ENCODE measurements at places on chromosomes 16 and 17.

GRCh38 chr17:5699814-5700213 is 115.5 kb upstream of the NLRP1 start:
- H3K27me3 ChIP-seq, result no peaks in the 10 kb centered on the region
- peak overlapping the region; percentile 34 for H3K27ac ChIP-seq
- DNase-seq, result peak; percentile 46
- H3K4me3 ChIP-seq, result 0 out of 2 replicates have a peak overlapping the region, but pooled peaks have one; percentile 14
- peaks cover 71% of the 10 kb centered on the region for H3K4me1 ChIP-seq
- H3K36me3 ChIP-seq, result peaks cover 13% of the 10 kb centered on the region

DNA sequence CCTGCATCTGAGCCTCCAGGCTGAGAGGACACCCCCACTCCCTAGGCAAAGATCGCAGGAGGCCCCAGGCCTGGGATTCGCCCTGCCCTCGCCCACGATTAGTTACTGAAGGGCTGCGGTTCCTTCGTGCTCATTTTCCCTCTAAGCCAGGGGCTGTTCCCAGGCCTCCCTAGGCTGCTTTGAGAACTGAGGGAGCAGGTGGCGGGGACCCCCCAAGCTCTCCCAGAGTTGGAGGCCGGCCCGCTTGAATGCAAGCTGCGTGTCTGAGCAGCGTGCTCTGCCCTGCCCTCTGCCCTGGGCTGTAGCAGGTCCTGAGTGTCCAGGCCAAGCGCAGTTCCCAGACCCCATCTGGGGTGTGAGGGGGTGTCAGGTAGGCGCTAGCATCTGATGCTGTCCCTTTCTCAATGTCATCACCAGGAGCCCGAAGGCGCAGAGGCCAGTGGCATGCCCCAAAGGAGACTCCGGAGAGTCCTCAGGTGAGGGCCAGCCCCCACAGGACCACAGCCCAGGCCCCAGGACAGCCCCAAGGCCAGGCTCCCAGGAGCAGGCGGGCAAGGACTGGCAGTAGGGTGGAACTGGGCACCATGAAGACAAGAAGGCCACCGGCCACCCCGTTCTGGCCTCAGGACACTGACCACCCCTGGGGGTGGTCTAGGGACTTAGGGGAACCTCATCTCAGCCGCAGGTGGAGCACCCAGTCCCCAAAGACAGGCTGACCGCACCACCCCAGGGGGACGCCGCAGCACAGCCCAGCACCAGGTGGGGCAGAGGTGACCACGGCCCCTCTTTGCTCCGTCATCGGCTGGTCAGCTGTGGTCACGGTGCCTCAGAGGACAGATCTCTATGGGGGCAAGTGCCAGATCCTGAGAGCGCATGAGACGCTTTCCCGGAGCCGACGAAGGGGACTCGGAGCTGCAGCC is 14.6 kb downstream of the ENDOV start:
- no peak overlapping the region for H3K4me3 ChIP-seq
- H3K27me3 ChIP-seq, result no peaks in the 10 kb centered on the region
- H3K27ac ChIP-seq, result no peak overlapping the region
- H3K4me1 ChIP-seq, result 0 out of 2 replicates have a peak, but pooled peaks cover 3% of the 10 kb centered on the region
- DNase-seq, result no peak

DNA sequence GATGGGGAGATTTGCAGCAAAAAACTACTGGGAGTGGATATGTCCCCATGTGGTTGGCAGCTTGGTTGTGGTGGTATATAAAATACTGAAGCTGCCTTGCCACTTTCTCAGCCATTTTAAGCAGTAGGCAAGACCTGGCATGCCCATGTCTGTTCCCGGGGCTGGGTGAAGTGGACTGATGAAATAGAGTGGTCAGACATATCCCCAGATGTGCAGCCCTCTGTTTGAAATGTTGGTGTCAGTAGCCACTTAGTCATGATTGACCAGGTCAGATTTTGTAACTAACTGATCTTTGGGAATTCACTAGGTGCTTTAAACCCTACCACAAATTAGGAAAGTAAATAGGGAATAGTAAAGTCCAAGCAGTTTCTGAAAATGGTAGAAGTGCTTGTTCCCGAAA is 151.6 kb downstream of the PHKB start:
- DNase-seq, result no peak
- no peak overlapping the region for H3K27ac ChIP-seq
- no peak overlapping the region for H3K4me3 ChIP-seq
- 0 out of 2 replicates have a peak, but pooled peaks cover 4% of the 10 kb centered on the region for H3K4me1 ChIP-seq
- no peaks in the 10 kb centered on the region for H3K27me3 ChIP-seq

- no peak for DNase-seq
- H3K4me3 ChIP-seq, result no peak overlapping the region
- peaks cover 39% of the 10 kb centered on the region for H3K4me1 ChIP-seq
Measured at GRCh38 chr17:50945779-50946222, 79.6 kb upstream of the TOB1 start.

DNA sequence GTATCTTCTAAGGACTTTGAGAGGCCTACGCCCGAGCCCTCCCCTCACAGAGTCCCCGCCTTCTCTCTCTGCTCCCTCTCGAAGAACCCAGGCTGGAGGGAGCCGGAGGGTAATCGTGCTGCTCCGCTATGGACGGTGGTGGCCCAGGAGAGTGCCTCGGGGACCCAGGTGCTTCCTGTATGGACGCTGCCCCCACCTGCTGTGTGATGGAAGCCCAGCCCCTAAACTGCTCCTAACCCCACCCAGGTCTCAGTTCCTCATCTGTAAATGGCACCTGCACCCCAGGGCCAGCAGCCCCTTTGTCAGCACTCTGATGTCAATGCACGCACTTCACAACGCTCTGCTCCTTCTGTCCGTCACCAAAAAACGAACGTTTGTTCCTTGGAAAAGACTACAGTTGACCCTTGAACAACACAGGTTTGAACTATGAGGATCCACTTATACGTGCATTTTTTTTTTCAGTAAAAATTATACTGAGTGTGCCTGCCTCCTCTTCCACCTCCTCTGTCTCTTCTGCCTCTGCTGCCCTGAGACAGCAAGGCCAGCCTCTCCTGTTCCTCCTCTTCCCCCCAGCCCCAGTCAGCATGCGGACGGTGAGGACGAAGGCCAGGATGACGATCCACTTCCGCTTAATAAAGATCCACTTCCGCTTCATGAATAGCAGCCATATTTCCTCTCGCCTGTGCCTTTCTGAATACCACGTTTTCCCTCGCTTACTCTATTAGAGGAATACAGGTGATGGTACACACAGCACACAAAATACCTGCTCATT is 118.3 kb downstream of the BANP start:
- H3K4me3 ChIP-seq, result no peak overlapping the region
- no peaks in the 10 kb centered on the region for H3K27me3 ChIP-seq
- DNase-seq, result no peak
- H3K27ac ChIP-seq, result no peak overlapping the region
- peaks cover 12% of the 10 kb centered on the region for H3K36me3 ChIP-seq
- H3K4me1 ChIP-seq, result no peaks in the 10 kb centered on the region

DNA sequence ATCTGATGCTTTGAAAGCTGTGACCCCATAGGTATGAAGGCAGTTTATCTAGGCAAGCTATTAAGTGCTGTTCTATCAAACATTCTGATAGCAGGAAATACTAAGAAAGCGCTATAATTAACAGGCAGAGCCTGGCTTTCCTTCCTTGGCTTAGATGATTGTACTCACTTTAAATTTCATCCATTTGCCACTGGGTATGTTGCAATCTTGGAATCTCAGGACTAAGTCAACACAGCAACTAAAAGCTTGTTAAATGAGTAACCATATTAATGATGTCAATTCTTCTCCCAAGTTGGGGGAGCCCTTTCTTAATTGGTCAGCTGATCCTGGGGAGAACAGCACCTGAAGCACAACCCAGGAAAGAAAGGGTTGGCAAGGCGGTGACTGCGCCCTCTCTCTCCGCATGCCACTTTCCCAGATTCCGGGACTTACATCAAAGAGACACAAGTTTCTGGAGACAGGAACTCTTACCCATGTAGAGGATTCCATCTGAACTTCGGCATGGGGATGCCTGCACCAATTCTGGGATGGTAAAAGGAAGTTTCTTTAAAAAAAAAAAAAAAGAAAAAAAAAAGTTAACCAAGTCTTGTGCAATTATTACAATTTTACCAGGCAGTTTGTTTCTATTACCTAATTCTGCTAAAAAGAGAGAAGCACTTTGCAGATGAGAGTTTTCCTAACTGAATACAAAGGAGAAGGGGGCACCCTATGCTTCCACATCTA is 54.4 kb upstream of the ICAM2 start:
- no peak overlapping the region for H3K27ac ChIP-seq
- no peaks in the 10 kb centered on the region for H3K4me1 ChIP-seq
- H3K27me3 ChIP-seq, result no peaks in the 10 kb centered on the region
- DNase-seq, result no peak

DNA sequence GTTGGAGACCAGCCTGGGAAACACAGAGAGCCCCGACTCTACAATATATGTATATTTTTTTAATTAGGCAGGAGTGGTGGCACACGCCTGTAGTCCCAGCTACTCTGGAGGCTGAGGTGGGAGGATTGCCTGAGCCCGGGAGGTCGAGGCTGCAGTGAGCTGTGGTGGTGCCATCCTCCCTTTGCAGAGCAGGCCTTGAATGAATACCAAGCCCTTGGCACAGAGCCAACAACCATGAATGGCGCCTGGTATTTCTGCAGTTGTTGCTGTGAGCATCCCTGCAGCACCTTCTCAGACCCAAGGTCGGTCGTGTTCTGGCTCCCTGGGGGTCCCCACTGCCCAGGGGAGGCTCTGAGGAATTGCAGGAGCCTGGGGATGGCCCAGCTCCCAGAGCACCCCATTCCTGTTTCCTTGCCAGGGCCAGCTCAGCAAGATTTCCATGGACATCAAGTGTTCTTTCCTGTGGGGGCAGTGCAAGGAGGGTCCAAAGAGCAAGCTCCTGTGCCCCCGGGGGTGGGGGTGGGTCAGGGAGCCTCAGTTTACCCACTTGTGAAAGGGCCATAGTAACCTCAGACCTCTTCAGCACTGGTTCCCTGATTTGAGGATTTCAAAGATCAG is 25.6 kb upstream of the RMI2 start:
- 0 out of 2 replicates have a peak overlapping the region, but pooled peaks have one; percentile 76 for H3K27ac ChIP-seq
- no peaks in the 10 kb centered on the region for H3K27me3 ChIP-seq
- H3K36me3 ChIP-seq, result peaks cover 15% of the 10 kb centered on the region
- H3K4me1 ChIP-seq, result peaks cover 46% of the 10 kb centered on the region

GRCh38 chr17:32342603-32343325 is 791 bp upstream of the C17orf75 start:
- no peak for DNase-seq
- H3K4me1 ChIP-seq, result peaks cover 15% of the 10 kb centered on the region
- peak overlapping the region; percentile 89 for H3K27ac ChIP-seq
- H3K4me3 ChIP-seq, result peak overlapping the region; percentile 96

DNA sequence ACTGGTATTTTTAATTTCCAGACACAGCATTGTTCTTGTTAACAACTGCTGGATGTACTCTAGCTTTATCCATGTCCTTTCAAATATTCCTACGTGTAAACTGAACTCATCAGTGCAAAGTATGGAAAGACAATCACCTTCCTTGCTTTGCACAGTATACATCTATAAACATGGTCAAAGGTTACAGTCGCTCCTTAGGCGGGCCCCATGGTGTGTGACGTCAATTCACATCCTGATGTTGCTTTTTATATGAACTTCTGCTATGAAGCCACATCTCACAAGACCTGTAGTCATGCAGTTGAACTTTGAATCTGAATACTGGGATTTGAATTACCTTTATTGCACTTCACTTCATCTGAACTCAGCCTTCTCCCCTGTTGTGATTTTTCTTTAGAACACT is 447.6 kb upstream of the PSMD7 start:
- H3K36me3 ChIP-seq, result no peaks in the 10 kb centered on the region
- no peak overlapping the region for H3K27ac ChIP-seq
- no peaks in the 10 kb centered on the region for H3K27me3 ChIP-seq

GRCh38 chr17:6927290-6928126 is 68.3 kb upstream of the ALOX12 start:
- no peak overlapping the region for H3K4me3 ChIP-seq
- H3K27ac ChIP-seq, result no peak overlapping the region
- peaks cover 9% of the 10 kb centered on the region for H3K36me3 ChIP-seq
- peaks cover 33% of the 10 kb centered on the region for H3K27me3 ChIP-seq
- no peaks in the 10 kb centered on the region for H3K4me1 ChIP-seq
- no peak for DNase-seq

GRCh38 chr16:57611181-57611580 is 17.2 kb upstream of the ADGRG1 start:
- H3K27ac ChIP-seq, result no peak overlapping the region
- no peaks in the 10 kb centered on the region for H3K4me1 ChIP-seq
- no peaks in the 10 kb centered on the region for H3K36me3 ChIP-seq
- no peak for DNase-seq

GRCh38 chr16:57601801-57602478 is 26.5 kb upstream of the ADGRG1 start:
- DNase-seq, result no peak
- H3K4me1 ChIP-seq, result no peaks in the 10 kb centered on the region
- no peaks in the 10 kb centered on the region for H3K27me3 ChIP-seq
- no peak overlapping the region for H3K27ac ChIP-seq
- no peak overlapping the region for H3K4me3 ChIP-seq
- no peaks in the 10 kb centered on the region for H3K36me3 ChIP-seq

GRCh38 chr17:82056729-82057621 is 5.3 kb downstream of the GPS1 start:
- no peak overlapping the region for H3K27ac ChIP-seq
- no peak overlapping the region for H3K4me3 ChIP-seq
- H3K27me3 ChIP-seq, result no peaks in the 10 kb centered on the region
- no peaks in the 10 kb centered on the region for H3K4me1 ChIP-seq
- peaks cover 8% of the 10 kb centered on the region for H3K36me3 ChIP-seq
- no peak for DNase-seq

DNA sequence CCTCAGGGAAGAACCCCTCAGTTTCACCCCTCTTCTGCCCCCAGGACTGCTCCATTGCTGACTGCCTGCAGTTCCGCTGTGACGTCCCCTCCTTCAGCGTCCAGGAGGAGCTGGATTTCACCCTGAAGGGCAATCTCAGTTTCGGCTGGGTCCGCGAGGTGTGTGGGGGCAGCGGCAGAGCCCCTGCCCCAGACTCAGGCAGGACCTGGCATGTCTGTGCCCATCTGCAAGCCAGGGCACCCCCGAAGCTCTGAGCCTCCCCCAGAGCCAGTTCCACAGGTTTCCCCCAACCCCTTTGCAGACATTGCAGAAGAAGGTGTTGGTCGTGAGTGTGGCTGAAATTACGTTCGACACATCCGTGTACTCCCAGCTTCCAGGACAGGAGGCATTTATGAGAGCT is 4.4 kb downstream of the COX6A2 start:
- no peak for DNase-seq
- no peak overlapping the region for H3K27ac ChIP-seq
- no peak overlapping the region for H3K4me3 ChIP-seq

DNA sequence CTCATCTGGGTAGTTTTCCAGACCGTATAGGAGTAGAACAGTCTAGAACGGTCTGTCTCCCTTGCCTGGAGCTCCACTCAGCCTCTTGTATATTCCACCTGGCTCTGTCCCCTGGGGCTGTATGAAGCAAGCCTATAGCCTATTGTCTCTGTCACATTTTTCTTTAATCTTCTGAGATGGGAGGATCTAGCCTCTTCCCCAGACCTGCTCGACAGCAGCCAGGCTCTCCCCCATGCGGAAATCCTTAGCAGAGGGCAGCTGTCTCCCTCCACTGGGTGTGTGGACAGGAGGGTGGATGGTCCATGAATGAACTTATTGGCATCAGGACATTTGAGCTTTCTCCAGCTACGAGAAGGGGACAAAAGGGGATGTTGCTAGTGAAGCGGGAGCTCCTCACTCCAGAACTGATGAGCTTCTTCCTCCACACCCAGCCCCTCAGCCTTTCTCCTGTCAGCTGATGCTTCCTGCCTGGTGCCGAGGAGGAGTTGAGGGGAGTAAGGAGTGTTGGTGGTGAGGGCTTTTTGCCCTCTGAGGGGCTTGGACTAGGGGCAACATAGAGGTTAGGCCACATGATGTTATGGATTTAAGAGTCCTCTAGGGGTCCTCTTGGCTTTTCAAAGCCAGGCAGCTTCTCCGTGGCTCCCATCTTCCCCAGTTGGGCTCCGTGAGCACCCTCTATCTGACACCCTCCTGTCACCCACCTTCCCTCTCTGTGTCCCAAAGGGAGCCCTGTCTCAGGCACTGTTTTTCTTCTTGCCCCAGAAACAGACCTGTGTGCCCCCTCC is 28.0 kb downstream of the ARHGAP23 start:
- DNase-seq, result no peak
- peak overlapping the region; percentile 88 for H3K27ac ChIP-seq
- peaks cover 7% of the 10 kb centered on the region for H3K36me3 ChIP-seq
- no peak overlapping the region for H3K4me3 ChIP-seq
